Karpas-422 (cell line): ENCODE measurements at places on chromosomes 7 and 10. TPM values are rescaled to one million over a fixed set of nuclear protein-coding genes. Genes with fewer than 3 reads are reported as not detected.

DNA sequence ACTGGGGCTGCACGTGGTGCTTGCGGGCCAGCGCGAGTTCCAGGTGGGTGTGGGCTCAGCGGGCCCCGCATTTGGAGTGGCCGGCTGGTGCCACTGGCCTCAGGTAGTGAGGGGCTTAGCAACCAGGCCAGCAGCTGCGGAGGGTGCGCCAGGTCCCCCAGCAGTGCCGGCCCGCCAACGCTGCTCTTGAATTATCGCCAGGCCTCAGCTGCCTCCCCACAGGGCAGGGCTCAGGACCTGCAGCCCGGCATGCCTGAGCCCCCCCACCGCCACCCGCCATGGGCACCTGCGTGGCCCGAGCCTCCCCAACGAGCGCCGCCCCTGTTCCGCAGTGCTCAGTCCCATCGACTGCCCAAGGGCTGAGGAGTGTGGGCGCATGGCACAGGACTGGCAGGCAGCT, 185.4 kb downstream of the TPK1 start:
- no peaks in the 10 kb centered on the region for H3K27me3 ChIP-seq
- no peaks in the 10 kb centered on the region for H3K36me3 ChIP-seq
- H3K4me1 ChIP-seq, result no peaks in the 10 kb centered on the region

DNA sequence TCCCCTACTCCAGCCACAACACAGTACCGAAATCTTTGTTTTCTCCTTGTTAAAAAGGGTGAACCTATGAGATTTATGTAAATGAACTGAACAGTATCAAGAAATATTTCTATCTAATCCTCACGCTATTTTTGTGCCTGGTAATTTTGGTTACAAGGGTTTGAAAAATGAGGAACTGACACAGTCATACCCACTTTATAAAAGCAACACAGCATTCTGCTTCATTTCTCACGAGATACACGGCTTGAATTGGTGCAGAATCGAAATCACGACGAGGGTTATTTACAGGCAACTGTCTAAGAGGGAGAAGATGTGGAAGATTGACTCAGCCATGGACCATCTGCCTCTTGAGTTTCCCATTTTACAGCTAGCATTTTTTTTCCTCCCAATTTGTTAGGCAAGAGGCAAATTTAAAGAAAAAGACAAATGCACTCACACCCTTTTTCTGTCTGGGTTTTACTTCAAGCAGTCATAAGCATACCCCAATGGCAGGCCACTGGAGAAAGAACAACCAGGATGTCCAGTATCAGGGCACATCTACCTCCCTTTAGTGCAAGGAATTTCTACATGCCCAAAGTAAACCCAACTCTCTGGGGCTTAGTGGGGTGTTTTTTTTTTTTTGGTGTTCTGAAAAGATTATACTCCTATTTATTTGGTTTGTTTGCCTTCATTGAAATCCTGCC, 108.1 kb downstream of the ITGB8 start:
- H3K27ac ChIP-seq, result no peak overlapping the region
- DNase-seq, result peak; percentile 92
- peak overlapping the region; percentile 2; the same call in 1 of the 2 replicates for H3K4me3 ChIP-seq
- no peaks in the 10 kb centered on the region for H3K27me3 ChIP-seq
- H3K36me3 ChIP-seq, result no peaks in the 10 kb centered on the region
- peaks cover 43% of the 10 kb centered on the region for H3K4me1 ChIP-seq

GRCh38 chr10:88205842-88206446, 342.5 kb downstream of the PTEN start:
- no peak overlapping the region for H3K4me3 ChIP-seq
- H3K36me3 ChIP-seq, result no peaks in the 10 kb centered on the region
- no peak overlapping the region for H3K27ac ChIP-seq
- H3K4me1 ChIP-seq, result peaks cover 17% of the 10 kb centered on the region
- no peak for DNase-seq

GRCh38 chr10:53325066-53325465, 552.5 kb upstream of the MBL2 start:
- no peaks in the 10 kb centered on the region for H3K36me3 ChIP-seq
- no peaks in the 10 kb centered on the region for H3K27me3 ChIP-seq
- DNase-seq, result no peak
- no peak overlapping the region for H3K27ac ChIP-seq
- no peaks in the 10 kb centered on the region for H3K4me1 ChIP-seq
- no peak overlapping the region for H3K4me3 ChIP-seq

DNA sequence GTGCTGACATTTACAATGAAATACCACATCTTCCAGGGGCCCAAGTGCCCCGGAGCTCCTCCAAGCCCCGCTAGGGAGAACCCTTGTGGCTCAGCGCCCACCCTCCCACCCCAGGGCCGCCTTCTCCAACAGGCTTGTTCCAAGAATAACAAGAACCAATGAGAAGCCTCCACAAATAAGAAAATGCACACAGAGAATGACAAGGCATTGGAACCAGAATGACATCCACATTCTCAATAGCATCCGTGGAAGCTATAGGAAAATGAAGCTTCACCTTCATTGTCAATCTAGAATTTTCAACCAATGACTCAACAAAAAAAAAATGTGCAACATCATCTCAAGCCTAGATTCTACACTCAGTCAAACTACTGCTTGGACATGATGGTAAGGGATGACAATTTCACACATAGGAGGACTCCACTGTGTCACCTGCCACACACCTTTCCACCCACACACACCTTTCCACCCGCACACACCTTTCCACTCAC, 50.4 kb upstream of the PPP2R2D start:
- no peak overlapping the region for H3K27ac ChIP-seq
- no peaks in the 10 kb centered on the region for H3K36me3 ChIP-seq
- DNase-seq, result no peak
- no peaks in the 10 kb centered on the region for H3K4me1 ChIP-seq

GRCh38 chr7:106871793-106872571, 6.9 kb downstream of the PIK3CG start:
- H3K27ac ChIP-seq, result peak overlapping the region; percentile 94
- peak overlapping the region; percentile 59 for H3K4me3 ChIP-seq
- no peaks in the 10 kb centered on the region for H3K27me3 ChIP-seq
- DNase-seq, result no peak

- no peaks in the 10 kb centered on the region for H3K4me1 ChIP-seq
- no peaks in the 10 kb centered on the region for H3K36me3 ChIP-seq
- H3K27me3 ChIP-seq, result no peaks in the 10 kb centered on the region
- no peak for DNase-seq
- no peak overlapping the region for H3K27ac ChIP-seq
These were observed 62.4 kb downstream of the INHBA start for GRCh38 chr7:41640487-41640886.

DNA sequence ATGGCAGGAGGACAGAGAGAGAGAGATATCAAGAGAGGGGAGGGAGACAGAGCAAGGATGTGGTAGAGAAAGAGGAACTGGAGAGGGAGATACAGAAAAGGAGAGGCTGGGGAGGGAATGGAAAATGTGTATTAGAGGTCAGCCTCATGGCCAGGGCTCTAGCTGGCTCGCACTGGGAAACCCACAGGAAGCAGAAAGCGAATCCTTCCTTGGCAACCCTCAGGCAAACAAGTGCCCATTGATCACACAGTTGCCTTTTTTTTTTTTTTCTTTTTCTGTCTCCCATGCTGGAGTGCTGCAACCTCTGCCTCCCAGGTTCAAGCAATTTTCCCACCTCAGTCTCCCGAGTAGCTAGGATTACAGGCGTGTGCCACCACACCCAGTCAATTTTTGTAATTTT, 391.2 kb downstream of the TYW1 start:
- H3K36me3 ChIP-seq, result no peaks in the 10 kb centered on the region
- H3K4me3 ChIP-seq, result no peak overlapping the region
- DNase-seq, result no peak
- no peak overlapping the region for H3K27ac ChIP-seq

- no peak overlapping the region for H3K27ac ChIP-seq
- H3K36me3 ChIP-seq, result no peaks in the 10 kb centered on the region
- no peak overlapping the region for H3K4me3 ChIP-seq
- no peaks in the 10 kb centered on the region for H3K27me3 ChIP-seq
These were observed 3.1 kb downstream of the RASGEF1A start for GRCh38 chr10:43263551-43264343.

DNA sequence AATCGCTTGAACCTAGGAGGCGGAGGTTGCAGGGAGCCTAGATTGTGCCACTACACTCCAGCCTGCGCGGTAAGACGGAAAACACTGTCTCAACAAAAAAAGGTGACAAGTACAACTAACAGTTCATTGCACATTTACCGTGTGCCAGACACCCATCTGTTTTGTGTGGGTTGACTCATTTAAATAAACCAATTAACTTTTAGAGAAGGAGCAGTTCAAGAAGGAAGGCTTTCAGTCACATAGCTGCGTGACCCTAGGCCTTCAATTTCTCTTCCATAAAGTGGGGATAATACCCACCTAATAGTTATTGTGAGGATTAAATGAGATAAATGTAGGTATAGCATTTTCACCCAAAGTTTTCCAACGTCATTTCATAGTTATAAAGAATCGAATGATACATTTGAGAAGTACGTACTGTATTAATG, 52.3 kb upstream of the KDM7A start:
- H3K36me3 ChIP-seq, result no peaks in the 10 kb centered on the region
- no peaks in the 10 kb centered on the region for H3K4me1 ChIP-seq
- H3K27ac ChIP-seq, result no peak overlapping the region
- H3K4me3 ChIP-seq, result no peak overlapping the region
- no peaks in the 10 kb centered on the region for H3K27me3 ChIP-seq

The DCLRE1A gene
- total RNA-seq, result 5.7 and 11.4 TPM in 2 replicates

The HNRNPA2B1 gene
- total RNA-seq, result 145 and 197 TPM in 2 replicates
